ENCODE measurements at places on chromosomes 12 and 14. TPM values are rescaled to one million over a fixed set of nuclear protein-coding genes. Genes with fewer than 3 reads are reported as not detected.

- H3K36me3 ChIP-seq = no peaks in the 10 kb centered on the region
- DNase-seq = no peak
- no peaks in the 10 kb centered on the region for H3K4me1 ChIP-seq
- H3K27me3 ChIP-seq = no peaks in the 10 kb centered on the region
- H3K27ac ChIP-seq = no peak overlapping the region
- H3K4me3 ChIP-seq = no peak overlapping the region
Observed at GRCh38 chr12:43011383-43011926, 421.9 kb upstream of the PRICKLE1 start.

- H3K36me3 ChIP-seq = no peaks in the 10 kb centered on the region
- H3K27me3 ChIP-seq = no peaks in the 10 kb centered on the region
- no peak overlapping the region for H3K4me3 ChIP-seq
- H3K27ac ChIP-seq = no peak overlapping the region
- no peaks in the 10 kb centered on the region for H3K4me1 ChIP-seq
- no peak for DNase-seq
Observed at GRCh38 chr14:34051966-34052657, 101.2 kb upstream of the EGLN3 start.

DNA sequence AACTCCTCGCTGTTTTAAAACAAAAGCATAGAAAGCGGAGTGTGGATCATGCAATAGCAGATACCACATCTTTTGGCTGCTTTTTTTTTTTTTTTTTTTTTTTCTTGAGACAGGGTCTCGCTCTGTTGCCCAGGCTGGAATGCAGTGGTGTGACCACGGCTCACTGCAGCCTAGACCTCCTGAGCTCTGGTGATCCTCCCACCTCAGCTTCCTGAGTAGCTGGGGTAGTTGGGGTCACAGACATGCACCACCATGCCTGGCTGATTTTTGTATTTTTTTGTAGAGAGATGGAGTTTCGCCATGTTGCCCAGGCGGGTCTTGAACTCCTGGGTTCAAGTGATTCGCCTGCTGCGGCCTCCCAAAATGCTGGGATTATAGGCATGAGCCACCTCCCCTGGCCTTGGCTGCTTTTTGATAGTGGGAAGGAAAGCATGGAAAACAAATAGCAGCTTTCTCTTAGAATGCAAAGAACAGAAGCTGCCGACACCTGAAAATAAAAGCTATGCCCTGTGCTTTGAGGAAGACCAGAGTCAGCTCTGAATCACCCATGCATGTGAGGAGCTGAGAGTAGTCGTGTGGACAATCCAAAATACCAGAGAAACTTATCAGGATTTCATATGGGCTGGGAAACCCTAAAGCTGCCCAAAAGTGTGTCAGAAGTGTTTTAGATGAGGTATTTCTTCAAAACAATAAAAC lies 3.6 kb upstream of the ELK3 start:
- H3K27ac ChIP-seq = no peak overlapping the region
- H3K4me3 ChIP-seq = no peak overlapping the region
- H3K4me1 ChIP-seq = peaks cover 10% of the 10 kb centered on the region
- no peak for DNase-seq
- no peaks in the 10 kb centered on the region for H3K36me3 ChIP-seq
- H3K27me3 ChIP-seq = no peaks in the 10 kb centered on the region

- DNase-seq = peak; percentile 16
- H3K4me1 ChIP-seq = no peaks in the 10 kb centered on the region
- peak overlapping the region; percentile 12 for H3K27ac ChIP-seq
- H3K4me3 ChIP-seq = no peak overlapping the region
Observed at GRCh38 chr14:100533656-100534485, 53.3 kb downstream of the BEGAIN start.

- H3K27me3 ChIP-seq = no peaks in the 10 kb centered on the region
- no peaks in the 10 kb centered on the region for H3K36me3 ChIP-seq
- no peak for DNase-seq
- H3K4me1 ChIP-seq = peaks cover 5% of the 10 kb centered on the region
Observed at GRCh38 chr14:61337893-61338292, 16.5 kb downstream of the PRKCH start.

DNA sequence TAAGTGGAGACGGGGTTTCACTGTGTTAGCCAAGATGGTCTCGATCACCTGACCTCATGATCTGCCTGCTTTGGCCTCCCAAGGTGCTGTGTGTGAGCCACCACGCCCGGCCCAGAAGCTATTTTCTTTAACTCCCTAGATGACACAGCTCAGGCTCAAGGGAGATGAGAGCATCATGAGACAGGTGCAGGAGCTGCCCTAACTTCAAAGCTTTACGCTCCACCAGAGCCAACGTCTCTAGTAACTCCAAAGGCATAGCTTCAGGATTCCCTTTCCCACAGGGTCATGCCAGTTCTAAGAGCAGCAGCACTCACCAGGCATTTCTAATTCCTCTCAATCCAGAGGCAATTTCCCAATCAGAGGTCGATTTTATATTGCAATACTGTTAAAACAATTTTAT lies 21.0 kb downstream of the NDUFA12 start:
- no peaks in the 10 kb centered on the region for H3K36me3 ChIP-seq
- no peak for DNase-seq
- no peaks in the 10 kb centered on the region for H3K27me3 ChIP-seq
- no peak overlapping the region for H3K4me3 ChIP-seq
- H3K27ac ChIP-seq = no peak overlapping the region
- no peaks in the 10 kb centered on the region for H3K4me1 ChIP-seq

- H3K27ac ChIP-seq = no peak overlapping the region
- no peak for DNase-seq
- H3K4me3 ChIP-seq = no peak overlapping the region
- H3K36me3 ChIP-seq = no peaks in the 10 kb centered on the region
- H3K4me1 ChIP-seq = no peaks in the 10 kb centered on the region
- H3K27me3 ChIP-seq = no peaks in the 10 kb centered on the region
Observed at GRCh38 chr12:67148265-67148664, 120.9 kb upstream of the CAND1 start.

GRCh38 chr12:10151621-10152020 lies 20.3 kb downstream of the OLR1 start:
- H3K4me1 ChIP-seq = no peaks in the 10 kb centered on the region
- H3K27me3 ChIP-seq = no peaks in the 10 kb centered on the region
- no peak for DNase-seq

GRCh38 chr12:131093604-131093955 lies 139.9 kb downstream of the ADGRD1 start:
- H3K4me1 ChIP-seq = no peaks in the 10 kb centered on the region
- peaks cover 5% of the 10 kb centered on the region for H3K36me3 ChIP-seq
- no peaks in the 10 kb centered on the region for H3K27me3 ChIP-seq
- H3K27ac ChIP-seq = no peak overlapping the region
- DNase-seq = no peak

GRCh38 chr12:59499774-59500173 lies 96.1 kb upstream of the SLC16A7 start:
- no peaks in the 10 kb centered on the region for H3K4me1 ChIP-seq
- no peak overlapping the region for H3K27ac ChIP-seq
- no peaks in the 10 kb centered on the region for H3K36me3 ChIP-seq
- H3K27me3 ChIP-seq = no peaks in the 10 kb centered on the region
- DNase-seq = no peak
- H3K4me3 ChIP-seq = no peak overlapping the region

GRCh38 chr12:103806803-103807202 lies 34.2 kb downstream of the NT5DC3 start:
- H3K4me3 ChIP-seq = no peak overlapping the region
- H3K36me3 ChIP-seq = peaks cover 20% of the 10 kb centered on the region
- no peaks in the 10 kb centered on the region for H3K27me3 ChIP-seq
- DNase-seq = no peak
- no peaks in the 10 kb centered on the region for H3K4me1 ChIP-seq

DNA sequence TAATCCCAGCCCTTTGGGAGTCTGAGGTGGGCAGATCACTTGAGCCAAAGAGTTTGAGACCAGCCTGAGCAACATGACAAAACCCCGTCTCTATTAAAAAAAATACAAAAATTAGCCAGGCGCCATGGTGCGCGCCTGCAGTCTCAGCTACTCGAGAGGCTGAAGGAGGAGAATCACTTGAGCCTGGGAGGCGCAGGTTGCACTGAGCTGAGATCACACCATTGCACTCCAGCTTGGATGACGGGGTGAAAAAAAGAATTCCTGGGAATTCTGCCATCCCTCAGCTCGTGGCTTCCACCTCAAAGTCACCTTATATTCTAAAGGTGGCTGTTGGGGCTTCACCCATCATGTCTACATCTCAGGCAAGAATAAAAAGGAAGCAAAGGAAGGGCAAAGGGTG lies 12.9 kb downstream of the BCL2L14 start:
- H3K36me3 ChIP-seq = no peaks in the 10 kb centered on the region
- no peak for DNase-seq
- no peak overlapping the region for H3K4me3 ChIP-seq

GRCh38 chr12:46366771-46367170 lies 5.8 kb downstream of the SLC38A2 start:
- H3K4me3 ChIP-seq = peak overlapping the region; percentile 96
- H3K27me3 ChIP-seq = no peaks in the 10 kb centered on the region
- peaks cover 89% of the 10 kb centered on the region for H3K4me1 ChIP-seq
- H3K36me3 ChIP-seq = peaks cover 91% of the 10 kb centered on the region

DNA sequence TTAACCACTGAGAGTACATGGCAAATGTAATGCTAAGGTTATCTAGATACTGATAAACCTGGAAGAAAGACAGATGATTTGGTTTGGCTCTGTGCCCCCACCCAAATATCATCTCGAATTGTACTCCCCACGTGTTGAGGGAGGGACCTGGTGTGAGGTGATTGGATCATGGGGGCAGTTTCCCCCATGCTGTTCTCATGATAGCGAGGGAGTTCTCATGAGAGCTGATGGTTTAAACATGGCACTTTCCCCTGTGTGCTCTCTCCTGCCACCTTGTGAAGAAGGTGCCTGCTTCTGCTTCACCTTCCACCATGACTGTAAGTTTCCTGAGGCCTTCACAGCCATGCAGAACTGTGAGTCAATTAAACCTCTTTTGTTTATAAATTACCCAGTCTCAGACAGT lies 14.2 kb downstream of the NOXRED1 start:
- H3K4me1 ChIP-seq = no peaks in the 10 kb centered on the region
- no peaks in the 10 kb centered on the region for H3K27me3 ChIP-seq
- DNase-seq = no peak
- no peak overlapping the region for H3K4me3 ChIP-seq
- H3K36me3 ChIP-seq = no peaks in the 10 kb centered on the region

GRCh38 chr14:97331058-97331457 lies 533.9 kb downstream of the VRK1 start:
- no peaks in the 10 kb centered on the region for H3K36me3 ChIP-seq
- H3K4me3 ChIP-seq = no peak overlapping the region
- H3K27me3 ChIP-seq = no peaks in the 10 kb centered on the region
- no peak for DNase-seq
- H3K4me1 ChIP-seq = no peaks in the 10 kb centered on the region

GRCh38 chr12:106133136-106134087 lies 5.3 kb downstream of the NUAK1 start:
- H3K27me3 ChIP-seq = no peaks in the 10 kb centered on the region
- DNase-seq = no peak
- H3K27ac ChIP-seq = peak overlapping the region; percentile 57
- H3K4me1 ChIP-seq = peaks cover 42% of the 10 kb centered on the region

GRCh38 chr12:13097491-13098011 lies 5.9 kb downstream of the GSG1 start:
- no peaks in the 10 kb centered on the region for H3K27me3 ChIP-seq
- peak overlapping the region; percentile 9 for H3K4me3 ChIP-seq
- H3K4me1 ChIP-seq = no peaks in the 10 kb centered on the region
- no peaks in the 10 kb centered on the region for H3K36me3 ChIP-seq

DNA sequence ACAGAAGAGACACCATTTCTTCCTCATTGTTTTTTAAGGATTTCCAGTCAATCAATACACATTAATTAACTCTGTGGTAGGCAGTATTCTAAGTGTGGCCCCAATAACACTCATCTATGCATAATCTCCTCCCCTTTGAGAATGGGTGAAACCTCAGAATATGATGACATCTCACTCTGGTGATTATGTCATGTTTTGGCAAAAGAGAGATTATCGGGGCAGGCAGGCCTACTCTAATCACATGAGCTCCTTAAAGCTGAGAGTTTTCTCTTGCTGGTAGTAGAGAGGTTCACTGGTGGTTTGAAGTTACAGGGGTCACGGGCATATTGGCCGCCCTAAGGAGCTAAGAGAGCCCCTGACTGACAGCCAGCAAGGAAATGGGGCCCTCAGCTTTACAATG lies 7.1 kb upstream of the LGMN start:
- H3K4me1 ChIP-seq = no peaks in the 10 kb centered on the region
- H3K27me3 ChIP-seq = no peaks in the 10 kb centered on the region
- no peaks in the 10 kb centered on the region for H3K36me3 ChIP-seq
- H3K4me3 ChIP-seq = no peak overlapping the region
- DNase-seq = no peak

GRCh38 chr14:20683891-20684661 lies at the start of gene RNASE4:
TSS of gene RNASE4 (plus strand) at chr14:20684560. CDS start at chr14:20699372, 14,812 bp downstream.
- H3K36me3 ChIP-seq = no peaks in the 10 kb centered on the region
- DNase-seq = peak; percentile 93
- peak within 1 kb of the TSS; percentile 85 for H3K4me3 ChIP-seq
- peak within 1 kb of the TSS; percentile 100 for H3K27ac ChIP-seq
- peaks cover 48% of the 10 kb centered on the region for H3K4me1 ChIP-seq
- no peaks in the 10 kb centered on the region for H3K27me3 ChIP-seq

- no peak overlapping the region for H3K4me3 ChIP-seq
- no peak for DNase-seq
- H3K36me3 ChIP-seq = peaks cover 38% of the 10 kb centered on the region
- peaks cover 41% of the 10 kb centered on the region for H3K4me1 ChIP-seq
Observed at GRCh38 chr12:122861587-122861970, 26.3 kb downstream of the HIP1R start.

DNA sequence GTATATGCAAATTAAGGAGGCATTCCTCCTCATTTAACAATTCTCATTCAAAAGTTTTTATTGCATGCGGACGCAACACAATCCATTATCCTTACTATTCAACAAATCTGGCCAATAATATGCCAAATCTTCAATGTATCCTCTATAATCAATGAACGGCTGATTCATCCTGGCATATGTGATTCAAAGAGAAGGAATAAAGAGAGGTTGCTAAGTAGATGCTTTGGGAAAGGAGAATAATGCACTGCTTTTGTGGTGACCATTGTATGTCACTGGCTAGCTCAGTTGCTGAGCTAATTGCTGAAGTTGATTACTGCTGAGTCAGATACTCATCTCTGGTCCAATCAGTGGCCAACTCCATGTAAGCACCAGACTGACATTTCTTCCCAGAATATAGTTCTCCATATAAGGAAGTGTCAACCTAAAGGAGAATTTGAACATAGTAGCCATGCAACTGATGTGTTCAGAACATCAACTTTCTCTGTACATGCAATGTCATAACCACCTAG lies 148.0 kb downstream of the PDZRN4 start:
- H3K36me3 ChIP-seq = no peaks in the 10 kb centered on the region
- no peak for DNase-seq
- no peak overlapping the region for H3K27ac ChIP-seq
- no peaks in the 10 kb centered on the region for H3K4me1 ChIP-seq
- no peaks in the 10 kb centered on the region for H3K27me3 ChIP-seq

- no peak for DNase-seq
- H3K27ac ChIP-seq = no peak overlapping the region
- no peaks in the 10 kb centered on the region for H3K4me1 ChIP-seq
- no peak overlapping the region for H3K4me3 ChIP-seq
Observed at GRCh38 chr12:32089156-32089555, 17.5 kb upstream of the BICD1 start.

Gene OTX2
- total RNA-seq = not detected

Gene OR4E1
- total RNA-seq = not detected

Gene MYF5
- not detected for total RNA-seq

Gene DRAM1
- 14.9 TPM for total RNA-seq

Gene MANSC4
- total RNA-seq = not detected

Gene HVCN1
- total RNA-seq = 13.5 TPM

Gene ALDH1L2
- 10.7 TPM for total RNA-seq

Gene PYGL
- total RNA-seq = 112 TPM

Gene SLC4A8
- total RNA-seq = 1.9 TPM

Gene LMNTD1
- total RNA-seq = not detected

Gene CLEC2D
- total RNA-seq = 19.0 TPM

Gene STXBP6
- 42.6 TPM for total RNA-seq

Gene CAND1
- total RNA-seq = 73.2 TPM

Gene P2RX7
- total RNA-seq = 13.8 TPM

Gene TAS2R46
- 1.6 TPM for total RNA-seq

Gene RDH12
- not detected for total RNA-seq

Data from tibial nerve (tissue), 4 donors.